ENCODE measurements at places on chromosomes 13 and 19.

DNA sequence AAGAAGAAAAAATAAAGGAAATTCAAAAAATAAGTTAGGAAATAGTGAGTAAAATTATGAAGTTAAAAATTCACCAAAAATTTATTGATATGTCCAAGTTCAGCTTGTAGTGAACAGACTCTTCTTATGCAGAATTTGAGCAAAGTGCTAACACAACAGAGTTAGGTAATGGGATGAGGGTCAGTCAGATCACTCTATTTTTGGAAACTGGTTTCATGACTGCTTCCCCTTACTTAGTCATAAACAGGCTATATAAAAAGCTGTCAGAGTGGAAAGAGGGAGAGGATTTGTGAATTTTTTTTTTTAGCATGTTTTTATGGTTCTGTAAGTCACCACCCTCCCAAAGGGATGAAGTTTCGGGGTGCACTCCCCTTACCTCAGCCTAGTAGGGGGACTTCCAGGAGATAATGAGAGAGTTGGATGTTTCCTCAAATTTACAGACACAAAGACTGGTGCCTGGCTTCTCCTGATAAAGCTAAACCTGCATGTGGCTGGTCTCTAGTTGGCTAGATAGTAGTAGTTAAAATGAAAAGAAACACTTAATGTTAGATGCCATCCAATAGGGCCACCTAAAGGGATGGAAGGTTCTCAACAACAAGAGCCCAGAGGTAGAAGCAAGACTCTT, 4.5 kb downstream of the CPB2 start:
- DNase-seq, result no peak

DNA sequence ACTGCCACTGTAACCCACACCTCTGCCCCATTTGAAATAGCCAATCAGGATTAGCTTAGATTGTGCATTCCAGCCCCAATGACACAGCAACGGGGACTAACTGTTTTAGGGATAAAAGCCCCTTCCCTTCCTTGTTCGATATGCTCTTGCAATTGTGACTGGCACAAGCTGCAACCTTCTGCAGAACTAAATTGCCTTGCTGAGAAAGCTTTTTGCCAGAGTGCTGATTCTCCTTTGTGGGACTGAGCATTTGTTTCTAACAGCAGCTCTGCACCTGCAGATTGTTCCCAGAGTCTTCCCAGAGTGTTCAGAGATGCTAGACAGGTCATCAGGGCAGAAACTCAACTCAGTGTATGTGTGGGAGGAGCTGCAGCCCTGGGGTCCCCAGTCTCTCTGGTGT, 115.8 kb downstream of the ZNF675 start:
- DNase-seq, result no peak

GRCh38 chr19:17347877-17348276, 10.5 kb downstream of the GTPBP3 start:
- DNase-seq, result no peak

DNA sequence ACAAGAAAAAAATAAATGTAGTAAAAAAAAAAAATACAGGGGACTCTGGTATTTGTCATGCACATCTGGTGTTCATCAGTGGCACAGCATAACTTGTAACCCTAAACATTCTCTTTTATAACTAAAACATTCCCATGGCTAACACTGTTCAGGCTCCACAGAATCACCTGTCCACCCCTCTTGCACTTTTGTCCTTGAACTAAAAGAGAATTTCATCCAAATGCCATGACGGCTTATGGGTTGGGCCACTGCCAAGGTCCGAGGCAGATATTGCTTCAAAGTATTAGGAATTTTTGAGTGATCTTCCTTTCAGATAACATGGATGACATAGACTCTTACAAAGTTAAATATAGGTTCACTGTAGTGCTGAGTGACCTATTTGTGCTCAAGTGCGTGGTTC, 25.7 kb upstream of the SERP2 start:
- no peak for DNase-seq

DNA sequence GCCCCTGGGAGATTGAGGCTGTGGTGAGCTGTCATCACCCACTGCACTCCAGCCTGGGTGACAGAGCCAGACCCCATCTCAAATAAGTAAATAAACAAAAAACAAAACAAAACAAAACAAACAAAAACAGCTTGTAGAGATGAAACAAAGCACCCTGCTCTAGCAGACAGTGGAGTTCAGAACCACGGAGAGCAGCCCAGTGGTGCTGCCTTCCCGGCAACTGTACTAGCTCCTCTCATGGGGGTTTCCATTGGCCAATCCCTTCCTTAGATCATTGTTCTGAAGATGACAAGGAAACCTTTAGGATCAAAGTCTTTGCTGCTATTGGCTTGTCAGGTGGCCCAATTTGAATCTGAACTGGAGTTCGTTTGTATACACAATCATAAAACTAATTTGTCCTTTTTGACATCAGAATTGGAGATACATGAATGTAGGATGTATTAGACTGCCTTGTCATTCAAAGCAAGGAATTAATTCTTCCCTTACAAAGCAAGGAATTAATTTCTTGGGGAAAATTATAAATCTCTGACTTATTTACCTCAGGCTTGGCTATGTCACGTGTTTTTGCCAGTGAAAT, 19.7 kb upstream of the SYCN start:
- DNase-seq, result no peak

- no peak for DNase-seq
Observed at GRCh38 chr13:76644906-76645305, 241.3 kb downstream of the KCTD12 start.

DNA sequence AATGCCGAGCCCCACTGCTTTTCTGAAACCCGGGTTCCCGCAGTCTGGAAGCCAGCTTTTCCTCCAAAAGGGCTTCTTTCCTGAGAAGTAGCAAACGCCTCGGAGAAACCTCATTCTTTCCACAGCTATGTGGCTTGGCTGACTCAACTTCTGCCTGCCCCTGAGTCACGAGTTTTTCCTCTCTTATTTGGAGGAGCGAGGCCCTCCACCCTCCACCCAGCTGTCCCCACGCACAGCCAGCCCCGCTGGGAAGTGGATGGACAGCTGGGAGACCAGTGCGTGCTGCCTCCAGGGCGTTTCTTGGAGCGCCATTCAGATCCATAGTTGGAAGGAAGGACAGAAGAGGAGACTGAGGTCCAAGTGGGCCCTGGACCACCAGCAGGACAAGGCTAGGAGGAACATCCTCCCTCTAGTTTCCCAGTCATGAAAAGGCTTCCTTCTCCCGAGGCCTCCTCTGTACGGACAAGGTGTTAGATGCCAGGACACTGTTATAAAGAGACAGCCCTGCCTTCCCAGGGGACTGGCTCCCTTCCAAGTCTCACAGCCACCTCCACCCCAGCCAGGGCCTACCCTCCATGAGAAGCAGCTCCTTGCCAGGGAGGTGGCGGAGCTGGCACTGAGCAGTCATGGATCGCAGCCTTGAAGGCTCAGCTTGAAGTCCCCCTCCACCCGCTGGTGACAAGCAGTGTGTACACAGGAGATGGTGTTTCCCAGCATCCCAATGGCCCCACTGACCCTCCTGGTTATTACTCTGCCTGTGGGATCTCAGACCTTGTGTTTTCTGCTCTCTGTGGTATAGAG, 2.5 kb upstream of the PLEKHF1 start:
- no peak for DNase-seq

DNA sequence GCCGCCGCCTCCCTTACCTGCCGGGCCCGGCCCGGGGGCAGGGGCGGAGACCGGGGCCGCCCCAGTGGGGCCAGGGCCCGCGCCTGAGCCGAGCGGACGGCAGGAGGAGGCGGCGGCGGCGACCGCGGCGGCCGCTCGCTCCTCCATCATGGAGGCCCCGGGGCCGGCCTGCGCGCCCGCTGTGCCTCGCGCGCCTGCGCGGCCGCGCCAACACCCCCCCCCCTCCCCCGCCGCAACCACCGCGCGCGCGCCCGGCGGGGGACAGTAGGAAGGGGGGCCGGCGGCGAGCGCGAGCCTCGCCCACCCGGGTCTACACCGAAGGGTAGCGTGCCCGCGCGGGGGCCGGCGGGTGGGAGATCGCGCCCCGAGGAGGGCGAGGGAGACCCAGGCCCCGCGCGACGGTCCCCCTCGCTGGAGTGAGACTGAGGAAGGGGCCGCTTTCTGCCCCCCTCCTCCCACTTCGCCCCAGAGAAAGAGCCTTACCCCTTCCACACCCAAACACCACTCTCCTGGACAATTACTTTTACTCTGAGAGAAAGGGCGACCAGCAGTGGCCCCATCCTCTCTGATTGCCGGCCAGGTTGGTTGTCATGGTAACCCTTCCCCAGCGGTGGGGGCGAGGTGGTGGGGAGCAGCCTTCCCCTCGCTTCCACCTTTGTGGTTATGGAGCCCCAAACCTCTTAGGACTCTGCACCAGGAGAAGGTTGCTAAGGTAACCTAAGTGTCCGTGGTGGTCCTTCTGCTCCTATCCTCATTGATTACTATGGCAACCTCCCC, at the start of gene STRN4:
TSS of gene STRN4 (minus strand) at position 170 of the 777 bp plus-strand sequence. CDS start at position 150, 20 bp downstream.
- DNase-seq, result no peak

Measured in HFF-Myc (cell line).